ENCODE measurements at places on chromosomes 16 and 17.

DNA sequence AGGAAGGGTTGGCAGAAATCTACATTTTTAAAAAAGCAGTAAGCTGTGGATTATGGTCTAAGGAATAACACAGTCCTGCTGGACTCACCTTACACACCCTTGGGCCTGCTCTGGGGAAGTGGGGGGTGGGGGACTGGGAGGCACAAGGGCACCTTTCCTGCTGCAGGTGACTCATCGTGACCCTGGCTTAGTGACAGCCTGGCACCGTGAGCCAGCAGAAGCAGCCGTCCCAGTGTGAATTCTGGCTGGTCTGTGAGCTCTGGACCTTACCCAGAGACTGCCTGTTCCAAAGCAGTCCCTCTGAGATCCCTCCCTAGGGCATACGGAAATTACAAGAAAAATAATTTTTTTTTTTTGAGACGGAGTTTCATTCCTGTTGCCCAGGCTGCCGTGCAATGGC lies 4.2 kb upstream of the CRK start:
- DNase-seq, result no peak

- DNase-seq, result no peak
Measured at GRCh38 chr17:78706271-78706915, 75.7 kb downstream of the CYTH1 start.

DNA sequence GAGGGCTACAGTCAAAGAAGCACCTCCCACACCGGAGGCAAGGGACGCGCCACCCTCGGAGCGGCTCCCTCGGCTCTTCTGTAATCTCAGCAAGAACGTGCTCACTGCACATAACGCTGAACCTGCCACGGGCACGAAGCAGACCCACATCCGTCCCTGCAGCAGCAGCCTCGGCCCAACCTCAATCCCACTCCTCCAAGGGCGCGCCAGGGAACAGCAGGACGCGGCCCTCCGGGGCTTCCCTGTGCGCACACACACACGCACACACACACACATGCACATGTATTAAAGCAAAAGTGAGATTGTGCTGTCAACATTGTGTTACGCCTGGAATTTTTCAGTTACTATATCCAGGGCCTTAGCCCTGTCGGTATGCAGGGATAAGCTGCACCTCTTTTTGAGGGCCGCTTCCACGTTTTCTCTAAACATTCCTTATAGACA lies 54.0 kb downstream of the TBC1D16 start:
- no peak for DNase-seq

DNA sequence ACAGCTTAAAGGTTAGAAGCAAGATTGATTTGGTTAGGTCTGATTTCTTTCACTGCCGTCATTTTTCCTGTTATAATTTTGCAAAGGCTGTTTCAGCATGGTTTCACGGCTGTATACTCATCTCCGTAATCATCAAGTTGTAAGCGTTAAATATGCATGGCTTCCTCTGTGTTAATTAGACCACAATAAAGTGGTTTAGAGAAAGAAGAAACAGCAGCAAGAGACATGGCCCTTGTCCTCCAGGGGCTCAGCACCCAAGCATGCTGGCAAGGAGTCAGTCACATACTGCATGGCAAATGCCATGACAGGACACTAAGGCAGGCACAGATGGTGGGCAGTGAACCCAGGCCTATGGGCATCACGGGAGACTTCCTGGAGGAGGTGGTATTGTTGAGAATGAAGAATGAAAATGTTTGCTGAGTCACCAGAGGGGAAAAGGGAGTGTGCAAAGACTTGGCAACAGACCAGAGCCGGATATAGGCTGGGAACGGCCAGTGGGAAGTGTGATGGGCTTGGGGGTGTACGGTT lies 61.4 kb upstream of the PLCG2 start:
- no peak for DNase-seq

DNA sequence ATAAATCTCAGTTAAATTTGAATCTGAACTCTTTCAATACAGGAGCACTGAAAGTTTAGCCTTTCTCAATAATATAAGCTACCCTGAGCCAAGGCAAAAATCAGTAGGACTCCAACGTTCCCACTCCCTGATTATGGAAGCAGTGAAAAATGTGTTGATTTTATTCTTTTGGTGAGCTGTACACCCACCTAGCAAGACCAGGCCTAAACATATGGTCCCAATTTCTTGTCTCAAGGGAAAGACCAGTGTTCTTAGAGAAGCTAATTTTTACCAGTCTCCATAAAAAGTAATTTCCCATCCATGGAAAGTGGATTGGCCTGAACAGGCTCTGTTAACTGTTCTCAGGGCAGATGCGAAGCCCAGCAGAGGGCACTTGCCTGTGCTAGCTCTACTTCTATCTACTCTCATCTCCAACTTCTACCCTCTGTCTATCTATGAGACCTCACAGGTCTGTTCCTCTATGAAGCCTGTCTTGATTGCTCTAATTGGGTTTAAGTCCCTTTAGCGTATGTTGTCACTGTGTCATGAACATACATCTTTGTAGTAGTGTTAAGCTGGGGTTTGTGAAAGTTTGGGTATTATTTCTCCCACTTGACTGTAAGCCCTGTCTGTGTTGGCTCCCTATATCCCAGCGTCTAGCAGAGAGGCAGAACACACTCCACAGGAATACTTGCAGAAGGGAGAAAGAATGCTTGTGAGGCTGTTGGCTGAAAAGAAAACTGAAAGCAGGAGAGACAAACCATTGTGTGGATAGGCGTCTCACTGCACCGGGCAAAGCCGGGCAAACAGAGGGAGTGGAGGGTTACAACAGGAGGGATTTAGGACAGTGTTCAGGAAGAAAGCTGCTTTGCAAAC lies 167.1 kb upstream of the MAF start:
- no peak for DNase-seq

- no peak for DNase-seq
Measured at GRCh38 chr16:69727916-69728270, 1.5 kb upstream of the NQO1 start.

- no peak for DNase-seq
Measured at GRCh38 chr16:49618955-49619354, 237.0 kb downstream of the ZNF423 start.

GRCh38 chr17:81607431-81607830 lies 29.5 kb downstream of the NPLOC4 start:
- DNase-seq, result no peak

GRCh38 chr16:84198401-84198800 lies 7.4 kb downstream of the ADAD2 start:
- DNase-seq, result no peak

GRCh38 chr17:5481451-5481850 lies 4.5 kb downstream of the DERL2 start:
- DNase-seq, result no peak

DNA sequence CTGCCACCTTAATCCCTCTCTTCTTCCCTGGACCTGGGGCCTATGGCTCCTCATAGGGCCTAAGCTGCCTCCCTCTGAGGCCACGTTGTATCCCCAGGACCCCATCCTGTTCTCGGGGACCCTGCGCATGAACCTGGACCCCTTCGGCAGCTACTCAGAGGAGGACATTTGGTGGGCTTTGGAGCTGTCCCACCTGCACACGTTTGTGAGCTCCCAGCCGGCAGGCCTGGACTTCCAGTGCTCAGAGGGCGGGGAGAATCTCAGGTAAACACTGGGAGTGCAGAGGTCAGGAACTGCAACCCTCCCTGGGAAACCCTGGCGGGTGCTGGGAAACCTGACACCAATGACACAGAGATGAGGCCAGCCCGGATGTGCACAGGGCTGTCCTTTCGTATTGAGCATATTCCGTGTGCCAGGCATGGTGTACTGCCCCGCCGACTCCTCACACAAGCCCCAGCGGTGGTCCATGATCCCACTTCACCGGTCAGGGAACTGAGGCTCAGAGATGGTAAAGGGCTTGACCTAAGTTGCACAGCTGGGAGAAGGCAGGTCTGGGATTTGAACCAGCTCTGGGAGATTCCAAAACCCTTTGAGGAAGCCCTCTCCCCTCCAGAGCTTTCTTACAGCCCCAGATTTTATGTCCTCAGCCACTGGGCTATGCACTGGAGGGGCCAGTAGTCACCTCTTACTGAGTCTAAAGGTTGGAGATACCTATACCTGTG lies 22.9 kb downstream of the ANKRD40 start:
- no peak for DNase-seq

DNA sequence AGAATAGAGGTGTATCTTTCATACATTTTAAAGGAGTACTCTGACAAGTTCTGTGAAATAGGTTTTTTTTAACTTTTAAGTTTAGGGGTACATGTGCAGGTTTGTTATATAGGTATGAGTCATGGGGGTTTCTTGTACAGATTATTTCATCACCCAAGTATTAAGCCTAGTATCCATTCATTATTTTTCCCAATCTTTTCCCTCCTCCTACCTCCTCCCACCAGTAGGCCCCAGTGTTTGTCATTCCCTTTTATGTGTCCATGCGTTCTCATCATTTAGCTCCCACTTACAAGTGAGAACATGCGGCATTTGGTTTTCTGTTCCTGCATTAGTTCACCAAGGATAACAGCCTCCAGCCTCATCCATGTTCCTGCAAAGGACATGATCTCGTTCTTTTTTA lies 175.5 kb downstream of the CYB561 start:
- DNase-seq, result no peak

DNA sequence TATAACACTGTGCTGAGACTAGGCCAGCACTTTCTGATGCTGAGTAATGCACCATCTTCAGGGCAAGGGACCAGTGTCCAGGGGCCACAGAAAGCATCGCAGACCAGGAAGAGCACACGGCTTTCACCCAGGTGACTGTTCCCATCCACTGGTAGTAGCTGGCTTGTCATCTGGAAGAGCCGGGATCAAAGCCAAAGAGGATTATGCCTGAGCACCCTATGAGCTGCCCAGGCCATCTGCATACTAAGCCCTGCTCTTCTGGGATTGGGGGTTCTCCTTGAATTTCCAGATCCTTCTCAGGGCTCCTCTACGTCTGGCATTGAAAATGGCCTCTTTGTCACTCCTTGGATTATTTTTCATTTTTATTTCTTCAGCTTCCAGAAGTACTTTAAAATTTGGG lies 140.7 kb downstream of the IRX3 start:
- no peak for DNase-seq

GRCh38 chr17:16873174-16874035 lies 98.5 kb downstream of the TNFRSF13B start:
- no peak for DNase-seq

GRCh38 chr17:55155856-55156560 lies 108.8 kb upstream of the HLF start:
- DNase-seq, result no peak

DNA sequence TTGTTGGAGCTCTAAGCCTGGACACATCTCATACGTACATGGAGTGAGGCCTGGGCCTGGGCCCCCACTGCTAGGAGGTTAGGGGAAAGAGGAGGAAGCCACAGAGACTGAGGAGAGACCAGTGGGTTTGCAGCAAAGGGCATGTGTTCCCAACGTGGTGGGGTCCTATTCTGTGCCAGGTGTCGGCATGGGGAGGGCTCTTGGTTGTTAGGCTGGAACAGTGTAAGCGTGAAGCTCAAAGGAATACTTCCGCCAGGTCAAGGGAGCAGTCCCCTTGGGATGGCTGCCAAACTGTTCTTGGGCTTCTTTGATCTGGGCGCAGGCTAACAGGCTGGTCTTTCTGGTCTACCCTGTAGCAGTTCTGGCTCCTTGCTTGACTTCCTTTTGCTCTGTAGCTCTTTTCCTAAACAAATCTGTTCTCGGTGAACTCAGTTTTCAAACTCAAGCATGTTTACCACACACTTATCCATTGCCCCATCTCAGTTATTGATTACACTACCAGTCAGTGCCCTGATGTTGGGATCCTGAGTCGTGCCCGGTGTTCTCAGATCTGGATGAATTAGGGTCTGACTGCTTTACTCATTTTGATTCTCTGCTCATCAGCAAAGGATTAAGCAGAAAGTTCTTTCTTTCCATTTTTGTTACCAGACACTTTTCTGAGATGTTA lies 36.4 kb downstream of the GPT2 start:
- DNase-seq, result no peak

DNA sequence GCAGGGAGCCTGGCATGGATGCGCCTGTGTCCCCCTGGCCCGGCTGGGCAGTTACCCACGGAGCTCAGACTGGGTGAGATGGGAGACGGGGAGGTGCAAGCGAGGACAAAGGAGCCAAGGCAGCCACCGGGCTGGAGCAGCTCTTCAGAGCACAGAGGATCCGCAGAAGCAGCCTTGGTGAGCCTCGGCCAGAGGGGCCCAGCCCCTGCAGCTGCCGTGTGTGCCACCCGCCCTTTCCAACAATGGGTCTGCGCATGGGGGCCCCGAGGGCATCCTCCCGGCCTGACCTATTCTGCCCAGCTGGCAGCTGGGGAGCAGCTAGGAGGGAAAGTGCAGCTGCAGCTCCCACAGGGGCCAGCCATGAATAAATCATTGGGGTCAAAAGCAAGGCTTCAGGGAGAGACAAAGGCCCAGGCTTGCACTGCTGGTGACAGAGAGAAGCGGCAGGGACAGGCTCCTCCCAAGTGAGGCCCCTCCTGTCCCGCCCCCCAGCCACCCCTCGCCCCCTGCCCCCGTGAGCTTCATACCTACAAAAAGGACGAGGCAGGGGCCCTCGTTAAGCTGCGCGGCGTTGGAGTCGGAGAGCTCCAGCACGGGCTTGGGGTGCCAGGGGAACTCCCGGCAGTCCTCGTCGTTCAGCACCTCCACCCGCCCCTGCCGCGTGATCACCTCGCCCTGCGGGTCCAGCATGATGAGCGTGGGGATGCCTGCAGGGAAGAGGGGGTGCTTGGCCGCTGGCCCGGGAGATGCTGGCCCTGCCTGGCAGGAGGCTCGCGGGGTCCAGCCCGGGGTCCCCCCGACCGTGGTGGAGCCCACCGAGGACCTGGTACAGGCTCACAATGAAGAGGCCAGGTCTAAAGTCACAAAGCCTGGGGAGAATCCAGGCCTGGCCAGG lies 22.6 kb downstream of the MRM3 start:
- DNase-seq, result no peak

DNA sequence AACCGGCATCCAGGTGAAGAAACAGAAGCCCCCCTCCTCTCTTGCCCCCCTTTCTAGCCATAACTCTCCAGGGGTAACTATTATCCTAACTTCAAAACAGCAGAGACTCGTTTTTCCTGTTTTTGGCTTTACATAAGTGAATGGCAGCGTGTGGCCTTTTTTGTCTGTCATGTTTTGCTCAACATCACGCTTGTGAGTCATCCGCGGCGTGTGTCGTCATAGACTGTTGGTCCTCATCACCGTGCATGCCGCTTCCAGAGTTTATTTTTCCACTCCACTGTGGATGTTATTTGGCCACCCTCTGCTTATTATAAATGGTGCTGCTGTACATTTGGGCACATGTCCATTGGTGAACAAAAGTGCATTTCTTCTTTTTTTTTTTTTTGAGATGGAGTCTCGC lies 52.6 kb downstream of the ERN1 start:
- DNase-seq, result no peak

DNA sequence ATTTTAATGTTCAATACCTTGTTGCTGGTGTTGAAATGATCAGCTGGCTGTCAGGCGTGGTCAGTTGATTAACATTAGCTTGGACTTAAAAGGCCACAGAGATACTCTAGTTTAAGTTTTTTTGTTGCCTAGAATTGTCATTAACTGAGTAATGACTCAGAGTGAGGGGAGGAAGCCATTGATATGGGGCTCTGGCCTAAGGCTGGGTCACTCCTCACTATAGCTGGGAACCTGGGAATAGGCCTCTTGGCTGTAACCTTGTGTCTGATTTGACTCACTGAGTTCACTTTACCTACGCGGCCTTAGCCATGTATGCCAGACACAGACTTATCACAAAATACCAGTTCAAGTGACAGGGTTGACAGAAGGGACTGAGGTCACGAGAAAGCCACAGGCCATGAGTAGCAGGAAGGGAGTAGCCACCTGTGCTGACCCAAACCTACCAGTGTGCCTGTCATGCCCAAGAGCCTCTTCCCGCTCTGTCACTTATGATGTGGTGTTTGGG lies 37.9 kb upstream of the ADCY7 start:
- DNase-seq, result no peak
